Fibroblast of gingiva (primary cell): ENCODE measurements at places on chromosomes 1 and 21.

- peak; percentile 26 for DNase-seq
Observed at GRCh38 chr1:168092566-168093355, 44.0 kb downstream of the GPR161 start.

- DNase-seq: no peak
Observed at GRCh38 chr1:205076245-205076761, 8.0 kb downstream of the TMEM81 start.

DNA sequence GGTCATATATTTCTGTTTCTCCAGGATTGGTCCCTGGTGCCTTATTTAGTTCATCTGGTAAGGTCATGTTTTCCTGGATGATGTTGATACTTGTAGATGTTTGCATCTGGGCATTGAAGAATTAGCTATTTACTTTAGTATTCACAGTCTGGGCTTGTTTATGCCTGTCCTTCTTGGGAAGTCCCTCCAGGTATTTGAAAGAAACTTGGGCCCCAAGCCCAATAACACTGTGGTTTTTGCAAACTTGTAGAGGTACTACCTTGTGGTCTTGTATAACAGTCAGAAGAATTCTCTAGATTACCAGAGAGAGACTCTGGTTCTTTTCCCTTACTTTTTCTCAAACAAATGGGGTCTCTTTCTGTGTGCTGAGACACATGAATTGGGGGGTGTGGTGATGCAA is 251.4 kb upstream of the B3GALT2 start:
- DNase-seq: no peak

DNA sequence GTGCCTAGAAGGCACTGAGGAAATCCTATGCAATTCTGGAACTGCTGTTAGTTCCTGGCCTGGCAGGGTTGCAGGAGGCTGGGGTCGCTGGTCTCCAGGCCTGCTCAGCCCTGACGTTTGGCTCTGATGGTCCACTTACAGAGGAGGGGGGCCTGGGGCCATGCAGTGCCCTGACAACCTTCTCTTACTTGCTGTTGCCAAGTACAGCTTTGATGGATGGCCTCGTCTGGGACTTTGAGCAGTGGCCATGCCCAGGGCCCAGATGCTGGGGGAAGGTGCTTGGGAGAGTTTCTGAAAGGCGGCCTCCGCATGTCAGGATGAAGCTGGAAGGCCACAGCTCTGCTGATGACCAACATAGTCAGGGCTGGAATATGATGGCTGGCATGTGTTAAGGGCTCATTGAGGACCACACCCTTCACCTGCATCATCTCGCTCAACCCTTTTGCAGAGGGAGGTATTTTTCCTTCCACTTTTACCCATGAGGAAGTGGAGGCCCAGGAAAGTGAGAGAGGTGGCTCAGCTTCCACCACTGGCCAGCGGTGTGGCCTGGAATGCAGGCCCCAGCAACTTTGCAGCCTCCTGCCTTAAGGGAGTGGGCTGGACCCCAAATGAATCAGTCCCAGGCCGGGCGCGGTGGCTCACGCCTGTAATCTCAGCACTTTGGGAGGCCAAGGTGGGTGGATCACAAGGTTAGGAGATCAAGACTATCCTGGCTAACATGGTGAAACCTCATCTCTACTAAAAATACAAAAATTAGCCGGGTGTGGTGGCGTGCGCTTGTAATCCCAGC is 34.7 kb upstream of the LRRC3 start:
- no peak for DNase-seq

- no peak for DNase-seq
Observed at GRCh38 chr1:72521659-72522058, 239.3 kb upstream of the NEGR1 start.

- DNase-seq: no peak
Observed at GRCh38 chr1:4976859-4977440, 322.5 kb downstream of the AJAP1 start.

DNA sequence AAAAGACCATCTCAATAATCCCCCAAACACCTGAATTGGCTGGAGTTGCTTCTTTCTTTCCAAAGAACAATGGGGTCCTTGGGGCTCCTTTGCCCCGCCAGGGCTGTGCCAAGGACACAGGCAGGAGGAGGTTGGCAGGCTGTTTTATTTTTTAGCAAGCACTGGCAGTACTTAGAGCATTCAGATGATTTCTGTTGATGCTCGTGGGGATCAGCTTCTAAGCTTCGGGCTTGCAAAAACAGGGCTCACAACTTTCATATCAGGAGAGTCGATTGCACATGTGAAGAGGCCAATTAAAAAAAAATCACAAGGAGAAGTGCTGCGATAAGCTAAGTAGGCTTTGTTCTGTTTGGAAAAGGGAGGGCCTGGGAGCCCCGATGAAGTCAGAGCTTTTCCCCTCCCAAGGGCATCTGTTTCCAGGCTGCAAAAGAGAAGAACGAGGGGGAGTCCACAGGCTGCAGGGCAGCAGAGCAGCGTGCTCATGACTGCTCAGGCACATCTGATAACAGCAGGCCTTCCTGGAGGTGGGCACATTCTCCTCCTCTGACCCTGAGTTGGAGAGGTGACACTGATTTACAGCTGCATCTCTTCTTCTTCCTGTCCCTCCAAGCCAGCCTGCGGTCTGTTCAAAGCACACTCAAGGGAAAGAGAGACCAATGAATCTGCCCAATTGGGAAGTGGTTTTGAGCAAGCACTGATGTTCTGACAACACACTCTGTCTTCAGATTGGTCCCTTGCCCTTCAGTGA is 27.3 kb upstream of the BCAR3 start:
- DNase-seq: no peak

DNA sequence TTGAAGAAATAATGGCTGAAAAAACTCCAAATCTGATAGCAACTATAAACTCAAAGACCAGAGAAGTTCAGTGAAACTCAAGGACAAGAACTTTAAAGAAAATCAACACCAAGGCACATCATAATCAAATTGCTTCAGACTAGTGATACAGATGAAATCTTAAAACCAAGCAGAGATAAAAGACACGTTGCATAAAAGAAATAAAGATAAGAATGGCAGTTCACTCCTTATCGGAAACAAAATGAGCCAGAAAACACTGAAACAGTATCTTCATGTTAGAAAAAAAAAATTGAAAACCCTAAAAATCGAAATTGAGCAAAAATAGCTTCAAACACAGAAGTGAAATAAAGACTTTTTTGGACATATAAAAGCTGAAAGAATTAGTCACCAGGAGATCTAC is 4.6 kb upstream of the RAB4A start:
- DNase-seq: no peak

DNA sequence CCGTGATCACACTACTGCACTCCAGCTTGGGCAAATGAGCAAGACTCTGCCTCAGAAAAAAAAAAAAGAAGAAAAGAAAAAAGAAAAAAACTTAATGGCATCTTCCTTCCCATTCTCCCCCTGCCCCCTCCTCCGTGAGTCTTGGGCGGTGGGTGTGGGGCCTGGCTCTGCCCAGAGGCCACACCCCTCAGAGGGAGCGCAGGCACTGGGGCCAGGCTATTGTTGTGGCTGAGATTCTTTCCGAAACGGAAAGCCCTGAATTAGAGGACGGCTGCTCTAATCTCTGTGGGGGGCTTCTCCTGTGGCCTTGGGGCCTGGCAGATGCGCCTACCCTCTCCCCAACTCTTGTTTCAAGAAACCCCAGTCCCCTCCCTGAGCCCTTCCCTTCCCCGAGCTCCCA is 4.1 kb upstream of the FAM110D start:
- no peak for DNase-seq
